ENCODE measurements at places on chromosomes 7 and 10.

- no peak for DNase-seq
Observed at GRCh38 chr7:104410742-104411141, 82.3 kb downstream of the LHFPL3 start.

DNA sequence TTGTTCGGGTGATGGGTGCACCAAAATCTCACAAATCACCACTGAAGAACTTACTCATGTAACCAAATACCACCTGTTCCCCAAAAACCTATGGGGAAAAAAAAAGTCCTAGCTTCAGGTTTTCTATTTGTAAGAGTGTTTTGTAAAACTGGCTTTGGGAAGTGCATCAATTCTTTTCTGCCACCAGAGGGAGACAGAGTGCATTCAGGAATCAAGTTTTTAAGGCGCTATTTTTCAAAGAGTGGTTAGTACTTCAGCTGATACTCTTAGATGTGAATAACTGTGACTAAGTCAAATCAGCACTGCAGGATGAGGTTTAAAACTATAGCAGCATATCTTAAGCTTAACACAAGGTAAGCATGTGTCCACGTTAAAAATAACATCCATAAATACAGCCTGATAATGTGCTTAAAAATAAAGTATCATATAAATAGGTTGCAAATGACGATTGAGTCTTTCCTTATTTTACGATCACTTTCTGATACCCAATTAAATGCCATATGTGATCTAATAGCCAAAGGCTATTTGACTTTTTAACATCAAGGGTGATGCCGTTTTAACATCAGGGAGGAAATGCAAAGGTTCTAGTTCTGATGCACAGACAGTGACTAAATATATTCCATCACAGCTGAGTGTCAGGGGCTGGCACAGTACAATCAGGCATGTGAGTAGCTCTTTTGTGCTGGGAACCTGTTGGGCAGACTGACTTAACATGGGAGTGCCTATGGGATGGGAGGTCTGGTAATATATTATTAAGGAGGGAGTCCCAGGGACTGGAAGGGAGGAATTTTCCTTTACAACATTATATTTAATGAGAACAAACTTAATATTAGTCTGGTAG, 10.6 kb upstream of the LYZL2 start:
- peak; percentile 63 for DNase-seq

- no peak for DNase-seq
Observed at GRCh38 chr7:158810846-158811245, 18.5 kb downstream of the ESYT2 start.

- no peak for DNase-seq
Observed at GRCh38 chr7:104695563-104695962, 318.4 kb upstream of the KMT2E start.

DNA sequence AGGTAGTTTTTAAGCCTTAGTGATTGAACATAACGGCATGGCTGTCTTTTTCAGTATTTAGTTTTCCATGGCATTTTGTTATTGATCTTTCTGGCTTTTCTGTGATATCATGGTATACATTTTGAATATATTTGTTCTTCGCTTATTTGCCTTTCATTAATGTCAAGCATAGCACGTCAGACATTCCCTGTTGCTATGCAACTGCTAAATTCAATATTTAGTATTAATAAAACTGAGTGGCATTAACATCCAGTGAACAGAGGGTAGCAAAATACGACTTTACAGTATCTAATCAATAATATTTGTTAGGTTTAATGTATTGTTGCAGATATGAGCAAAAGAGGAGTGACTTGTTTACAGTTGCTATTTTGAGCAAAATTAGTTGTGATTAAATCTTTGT, 72.5 kb downstream of the LCOR start:
- no peak for DNase-seq

- no peak for DNase-seq
Observed at GRCh38 chr7:145928937-145929336, 187.7 kb upstream of the CNTNAP2 start.

DNA sequence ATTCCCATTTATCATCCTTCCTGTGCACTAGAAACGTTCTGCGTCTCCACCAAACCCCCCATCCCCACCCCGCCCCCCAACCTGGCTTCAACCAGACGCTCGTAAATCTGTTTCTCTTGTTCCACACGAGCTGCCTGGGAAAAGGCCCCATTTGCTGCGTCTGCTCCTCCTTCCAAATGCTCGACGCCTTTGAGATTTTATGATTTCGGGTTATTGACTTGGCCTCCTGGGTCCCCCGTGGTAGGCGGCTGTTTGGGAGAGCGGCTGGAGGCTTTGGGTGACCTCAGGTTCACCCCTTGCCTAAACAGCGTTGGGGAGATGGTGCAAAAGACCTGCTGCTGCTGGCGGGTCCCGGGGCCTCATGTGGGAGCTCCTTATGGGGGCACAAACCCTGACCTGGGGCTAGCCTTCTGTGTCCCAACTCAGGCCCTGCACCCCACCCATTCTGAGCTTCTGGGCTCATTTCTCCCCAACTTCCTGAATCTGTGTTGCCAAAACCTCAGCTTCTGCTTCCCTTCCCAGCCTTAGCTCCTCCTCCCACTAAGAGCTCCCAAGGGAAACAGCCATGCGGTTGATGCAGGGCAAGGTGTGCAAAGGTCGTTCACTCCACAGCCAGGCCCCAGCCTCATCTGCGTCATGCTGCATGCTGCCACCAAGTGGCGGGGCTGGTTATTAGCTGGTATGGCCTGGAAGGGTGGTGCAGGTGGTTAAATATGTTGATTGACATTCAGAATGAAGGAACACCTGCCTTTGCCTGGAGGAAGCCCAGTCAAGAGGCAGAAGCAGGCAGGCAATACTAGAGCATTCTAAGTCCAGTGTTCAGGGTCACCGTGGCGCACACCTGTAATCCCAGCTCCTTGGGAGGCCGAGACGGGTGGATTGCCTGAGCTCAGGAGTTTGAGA, 49.1 kb upstream of the ELN start:
- DNase-seq: peak; percentile 29

GRCh38 chr7:149261316-149261828, 624 bp upstream of the ZNF783 start:
- peak; percentile 31 for DNase-seq

GRCh38 chr7:104288137-104288536, 40.3 kb upstream of the LHFPL3 start:
- DNase-seq: no peak

- DNase-seq: peak; percentile 7
Observed at GRCh38 chr10:115093776-115094408, 727 bp downstream of the ATRNL1 start.

GRCh38 chr7:155383756-155384491, 74.0 kb upstream of the EN2 start:
- DNase-seq: no peak

DNA sequence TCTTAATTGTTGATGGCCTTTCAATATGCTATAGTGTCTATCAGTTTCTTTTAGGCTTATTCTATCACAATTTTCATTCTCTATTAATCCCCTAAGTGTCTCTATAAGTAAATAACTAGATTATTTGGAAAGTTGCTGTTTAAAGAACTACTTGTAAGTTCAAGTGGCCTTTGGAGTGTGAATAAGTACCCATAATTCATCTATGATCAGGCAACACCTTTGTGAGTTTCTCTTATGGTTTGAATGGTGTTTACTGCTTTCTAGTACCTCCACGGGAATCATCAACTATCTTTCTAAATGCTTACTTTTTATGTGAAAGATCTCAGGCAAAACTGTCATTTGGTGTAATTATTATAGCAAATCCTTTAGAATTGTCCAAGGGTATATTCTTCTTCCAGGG, 166.7 kb downstream of the POU6F2 start:
- no peak for DNase-seq

DNA sequence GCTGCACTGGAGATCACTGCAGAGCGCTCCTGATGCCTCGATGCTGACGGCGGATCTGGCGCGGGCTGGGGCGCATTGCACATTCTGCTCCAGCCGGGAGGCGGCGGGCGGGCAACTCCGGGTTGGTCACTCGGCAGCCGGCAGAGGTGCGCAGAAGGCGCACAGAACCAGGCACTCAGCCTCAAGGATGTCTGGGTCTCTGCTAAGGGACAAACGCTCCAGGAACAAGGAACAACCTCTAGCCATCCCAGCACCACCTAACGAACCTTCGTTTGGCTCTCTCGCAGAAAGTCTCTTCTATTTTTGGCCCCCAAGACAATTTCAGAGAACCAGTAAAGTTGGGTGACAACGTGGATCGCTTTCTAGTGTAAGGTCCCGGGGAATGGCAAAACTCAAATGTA, 254.6 kb downstream of the OTUD1 start:
- DNase-seq: no peak

DNA sequence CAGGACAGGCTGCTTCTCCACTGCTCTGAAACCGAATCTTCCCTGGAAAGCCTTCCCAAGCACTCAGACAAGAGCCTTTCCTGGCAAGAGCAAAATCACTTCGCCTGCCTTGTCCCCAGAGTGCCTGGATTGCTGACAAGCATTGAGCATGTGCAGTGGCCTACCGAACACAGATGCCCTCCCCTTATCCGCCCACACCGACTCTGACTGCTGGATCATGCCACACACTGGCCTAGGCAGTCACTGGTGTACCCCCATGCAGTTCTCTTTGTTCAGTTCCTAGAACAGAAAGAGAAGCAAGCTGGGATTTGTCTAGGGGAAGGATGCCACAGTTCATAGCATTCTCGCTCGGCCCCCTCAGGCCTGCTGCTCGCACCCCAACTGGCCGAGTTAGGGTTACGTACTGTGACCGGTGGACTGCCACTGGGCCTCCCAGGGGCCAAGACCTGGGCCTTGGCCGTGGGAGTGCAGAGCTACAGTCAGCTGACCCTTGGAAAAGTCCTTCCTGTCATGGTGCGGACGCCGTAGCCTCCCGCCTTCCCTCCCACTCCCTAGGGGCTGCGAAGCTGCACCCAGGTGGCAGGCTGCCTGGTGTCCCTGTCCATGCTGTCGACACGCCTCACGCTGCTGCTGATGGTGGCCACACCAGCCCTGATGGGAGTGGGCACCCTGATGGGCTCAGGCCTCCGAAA, 6.9 kb downstream of the ABCB8 start:
- DNase-seq: no peak

DNA sequence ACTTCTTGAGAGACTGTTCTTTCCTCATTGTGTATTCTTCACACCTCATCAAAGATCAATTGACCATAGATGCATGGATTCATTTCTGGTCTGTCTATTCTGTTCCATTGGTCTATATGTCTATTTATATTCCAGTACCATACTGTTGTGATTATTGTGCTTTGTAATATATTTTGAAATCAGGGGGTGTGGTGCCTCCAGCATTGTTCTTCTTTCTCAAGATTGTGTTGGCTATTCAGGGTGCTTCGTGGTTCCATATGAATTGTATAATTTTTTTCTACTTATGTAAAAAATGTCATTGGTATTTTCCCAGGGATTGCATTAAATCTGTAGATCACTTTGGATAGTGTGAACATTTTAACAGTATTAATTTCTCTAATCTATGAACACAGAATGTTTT, 106.5 kb downstream of the EPC1 start:
- no peak for DNase-seq

Data from HTR-8/SVneo (cell line).